Stimulated activated CD8-positive, alpha-beta memory T cell treated with anti-CD3 and anti-CD28 coated beads, Interleukin-4, amount 100 ng/mL, for 4 hours (primary cell): ENCODE measurements at places on chromosomes 3 and 15.

DNA sequence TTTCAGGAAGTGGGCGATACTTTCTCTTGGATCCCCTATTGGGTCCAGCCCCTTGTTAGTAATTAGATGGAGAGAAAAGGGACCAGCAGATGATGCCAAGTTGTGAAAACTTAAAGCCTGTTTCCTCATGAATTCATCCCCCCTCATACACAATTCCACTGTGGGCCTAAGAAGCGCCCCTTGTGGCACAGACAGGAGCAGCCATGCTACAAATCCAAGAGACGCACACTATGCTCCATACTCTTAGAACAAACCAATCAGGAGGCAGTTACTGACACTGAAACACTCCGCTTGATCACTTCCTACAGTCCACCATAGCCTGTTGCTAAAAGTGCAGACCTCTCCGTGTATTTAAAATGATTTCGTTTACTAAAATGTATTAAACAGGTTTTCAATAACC lies 111.3 kb upstream of the ARRDC4 start:
- DNase-seq = no peak

DNA sequence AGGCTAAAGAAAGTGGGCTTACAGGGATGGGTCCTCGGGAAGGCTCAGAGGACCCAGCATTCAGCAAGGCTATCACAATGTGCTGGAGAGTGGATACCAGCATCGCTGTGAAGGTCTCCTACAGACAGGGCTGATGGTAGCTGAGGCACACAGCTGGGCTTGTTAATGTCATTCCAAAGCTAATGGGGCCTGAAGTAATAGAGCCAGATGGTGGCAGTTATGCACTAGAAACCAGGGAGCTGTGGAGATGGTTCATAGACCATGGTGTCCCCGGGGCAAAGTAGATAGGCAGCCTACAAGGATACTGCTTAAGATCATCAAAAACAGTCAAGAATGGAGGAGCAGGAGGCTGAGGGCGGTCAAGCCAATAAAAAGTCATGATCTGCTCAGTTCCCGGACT lies 24.8 kb upstream of the BOC start:
- DNase-seq = no peak

DNA sequence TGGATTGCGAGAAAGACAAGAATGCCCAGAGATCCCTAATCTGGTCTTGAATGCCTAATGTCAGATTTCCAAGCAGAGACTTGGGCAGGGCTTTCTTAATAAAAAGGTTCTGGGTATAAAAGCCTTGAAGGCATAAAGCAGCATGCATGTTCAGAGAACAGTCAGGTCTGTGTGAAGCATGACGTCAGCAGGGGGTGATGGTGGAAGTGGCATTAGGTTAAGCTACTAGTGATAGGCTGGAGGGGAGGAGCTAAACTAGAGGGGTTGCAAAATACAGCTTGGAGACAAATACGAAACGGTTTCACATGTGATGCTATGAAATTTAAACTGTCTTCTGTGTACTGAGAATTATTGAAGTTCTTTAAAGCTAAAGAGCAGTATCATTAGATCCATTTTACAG lies 125.6 kb downstream of the VPS8 start:
- DNase-seq = no peak

DNA sequence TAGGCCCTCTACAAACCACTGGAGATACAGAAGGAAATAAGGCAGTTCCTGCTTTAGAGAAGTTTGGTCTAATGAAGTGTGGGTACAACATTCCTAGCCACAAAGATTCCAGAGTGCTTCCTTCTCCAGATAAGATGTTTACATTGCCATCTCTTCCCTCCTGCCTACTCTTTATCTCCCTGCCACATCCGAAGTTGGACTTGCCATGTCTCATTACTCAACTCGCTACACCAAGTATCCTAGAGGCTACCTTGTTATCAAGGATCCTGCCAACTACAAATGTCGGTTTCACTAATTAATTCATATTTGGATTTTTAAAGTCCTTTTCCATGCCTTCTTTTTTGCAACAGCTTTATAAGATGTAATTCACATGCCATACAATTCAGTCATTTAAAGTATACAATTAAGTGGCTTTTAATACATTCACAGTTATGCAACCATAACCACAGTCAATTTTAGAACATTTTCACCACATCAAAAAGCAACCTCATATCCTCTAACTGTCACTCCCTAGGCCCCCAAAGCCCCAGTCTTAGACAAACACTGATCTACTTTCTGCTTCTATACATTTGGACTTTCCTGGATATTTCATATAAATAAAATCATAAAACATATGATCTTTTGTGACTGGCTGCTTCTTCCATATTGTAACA lies 53.7 kb upstream of the CSTA start:
- no peak for DNase-seq

DNA sequence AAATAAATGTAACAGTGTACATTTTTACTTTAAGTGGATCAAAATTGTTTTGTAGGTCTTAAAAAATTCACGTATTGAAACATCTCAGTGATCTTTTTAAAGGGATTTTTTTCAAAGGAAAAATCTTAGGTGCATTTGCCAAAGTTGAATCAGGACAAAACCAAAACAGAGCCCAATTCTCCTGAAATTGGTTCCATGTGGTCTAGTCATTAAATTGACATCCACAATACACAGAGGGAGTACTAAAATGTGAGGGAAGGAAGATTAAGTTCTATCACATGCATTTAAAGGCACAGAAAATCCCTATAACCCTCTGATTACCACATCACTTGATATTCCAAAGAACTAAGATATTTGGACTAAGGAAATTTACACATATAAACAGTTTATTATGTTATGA lies 39.3 kb upstream of the HDC start:
- no peak for DNase-seq

DNA sequence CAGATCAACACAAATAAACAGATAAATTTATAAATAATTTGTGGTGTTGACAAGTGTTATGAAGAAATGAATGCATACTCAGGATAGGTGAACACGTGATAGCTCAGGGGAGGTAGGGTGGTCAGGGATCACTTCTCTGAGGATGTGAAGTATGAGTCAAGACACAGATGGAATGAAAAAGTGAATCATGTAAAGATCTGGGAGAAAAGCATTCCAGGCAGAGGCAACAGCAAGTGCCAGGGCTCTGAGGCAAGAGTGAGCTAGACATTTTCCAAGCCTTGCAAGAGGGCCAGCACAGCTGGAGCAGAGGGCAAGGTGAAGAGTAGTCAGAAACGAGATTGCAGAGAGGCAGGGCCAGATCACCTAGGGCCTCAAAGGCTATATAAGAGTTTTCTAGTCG lies 177.8 kb downstream of the WNT5A start:
- DNase-seq = no peak

GRCh38 chr3:43525386-43525785 lies 96.4 kb downstream of the ANO10 start:
- no peak for DNase-seq

- DNase-seq = no peak
These were observed 13.8 kb downstream of the MEIS2 start for GRCh38 chr15:37086521-37086920.

DNA sequence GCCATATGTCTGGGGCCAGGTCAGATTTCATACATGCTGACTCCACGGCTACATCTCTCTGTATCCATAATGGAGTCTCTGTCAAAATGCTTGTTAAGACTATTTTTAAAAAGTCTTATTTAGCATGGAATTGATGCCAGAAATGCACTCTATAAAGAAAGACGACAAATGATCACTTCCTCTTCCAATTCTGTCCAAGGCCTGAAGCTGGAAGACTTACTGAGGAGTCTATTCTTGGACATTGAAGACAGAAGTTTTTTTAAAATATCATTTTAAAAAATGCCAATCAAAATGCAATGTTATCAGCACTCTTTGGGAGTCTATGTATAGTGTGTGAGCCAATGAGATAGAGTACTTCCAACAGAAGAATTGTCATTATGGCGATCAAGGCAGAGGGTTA lies 27.9 kb upstream of the NMNAT3 start:
- DNase-seq = no peak

DNA sequence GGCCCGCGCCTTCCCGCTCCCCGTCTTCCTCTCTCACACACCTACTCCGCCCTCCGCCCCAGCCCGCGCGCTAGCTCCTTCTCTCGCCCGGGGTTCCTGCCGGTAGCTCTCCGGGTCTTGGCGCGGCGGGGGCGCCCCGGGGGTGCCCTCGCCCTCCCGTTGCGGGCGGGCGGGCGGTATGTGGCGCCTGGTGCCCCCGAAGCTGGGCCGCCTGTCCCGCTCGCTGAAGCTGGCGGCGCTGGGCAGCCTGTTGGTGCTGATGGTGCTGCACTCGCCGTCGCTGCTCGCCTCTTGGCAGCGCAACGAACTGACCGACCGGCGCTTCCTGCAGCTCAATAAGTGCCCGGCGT lies 507 bp downstream of the DIPK2A start:
- no peak for DNase-seq

GRCh38 chr15:88382482-88382983 lies 84.7 kb downstream of the MRPL46 start:
- DNase-seq = no peak

- DNase-seq = no peak
These were observed 123.0 kb upstream of the NR2F2 start for GRCh38 chr15:96207377-96208006.

GRCh38 chr3:102904629-102905028 lies 469.8 kb downstream of the ZPLD1 start:
- no peak for DNase-seq

- DNase-seq = no peak
These were observed 113.9 kb downstream of the TFDP2 start for GRCh38 chr3:142035308-142035922.

DNA sequence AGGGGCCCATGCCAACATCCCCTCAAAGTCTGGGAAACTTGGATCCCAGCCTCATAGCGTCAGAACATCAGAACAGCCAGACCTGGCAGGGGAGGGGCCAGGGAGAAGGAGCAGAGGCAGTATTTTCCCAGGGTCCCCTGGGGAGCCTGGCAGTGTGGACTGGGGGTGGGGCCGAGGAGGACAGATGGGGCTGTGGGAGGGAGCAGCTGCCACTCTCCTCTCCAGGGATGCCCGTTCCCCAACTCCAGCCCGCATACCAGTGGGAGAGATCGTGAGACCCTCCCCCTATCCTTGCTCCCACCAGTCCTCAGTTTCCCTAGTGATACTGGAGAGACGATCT lies 6.5 kb upstream of the DNAJB8 start:
- no peak for DNase-seq
